Epithelial cell of proximal tubule (primary cell): ENCODE measurements at places on chromosomes 3 and 15. TPM values are rescaled to one million over a fixed set of nuclear protein-coding genes. Genes with fewer than 3 reads are reported as not detected.

AQP9 gene
- total RNA-seq = not detected in 2 replicates

TTC23 gene
- 11.4 and 12.1 TPM in 2 replicates for total RNA-seq

CCDC33 gene
- 2.5 TPM in 1 of 2 replicates, not detected in the other for total RNA-seq

RYR3 gene
- 0.75 TPM in 1 of 2 replicates, not detected in the other for total RNA-seq

ARHGAP31 gene
- 3.8 and 5.1 TPM in 2 replicates for total RNA-seq

ITGA11 gene
- 0.36 and 1.6 TPM in 2 replicates for total RNA-seq
